ENCODE measurements at places on chromosomes 5 and 9.

DNA sequence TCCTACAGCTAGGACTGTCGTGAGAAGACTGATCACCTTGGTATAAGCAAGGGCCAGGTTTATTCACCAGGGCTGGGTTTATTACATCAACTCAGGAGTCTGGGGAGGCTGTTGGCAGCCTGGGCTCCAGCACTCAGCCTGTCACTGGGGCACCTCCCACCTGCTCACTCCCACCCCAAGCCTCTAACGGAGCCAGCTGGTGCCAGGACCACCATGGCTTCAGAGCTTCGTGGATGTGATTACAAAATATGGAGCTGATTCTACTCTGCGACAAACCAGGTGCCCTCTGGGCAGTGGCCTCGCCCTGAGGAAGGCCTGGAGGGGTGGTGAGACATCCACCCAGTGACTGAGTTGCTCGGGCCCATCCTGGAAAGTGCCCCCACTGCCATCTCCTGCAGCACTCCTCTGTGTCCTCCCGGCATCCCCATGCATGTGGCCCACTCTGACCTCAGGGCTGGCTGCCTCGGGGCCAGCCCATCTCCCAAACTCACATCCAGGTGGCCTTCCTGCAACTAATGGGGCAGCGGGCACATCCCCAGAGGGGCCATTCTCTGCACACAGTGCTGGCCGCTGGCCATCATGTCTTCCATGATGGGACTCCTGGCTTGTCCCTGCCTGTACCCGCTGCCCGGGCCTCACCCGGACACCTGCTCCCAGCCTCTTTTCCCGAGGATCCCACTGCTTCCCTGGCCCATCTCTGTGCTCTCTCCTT, 49.6 kb downstream of the SECISBP2 start:
- no peak for DNase-seq

GRCh38 chr5:170336065-170336464, 38.5 kb upstream of the LCP2 start:
- no peak for DNase-seq

GRCh38 chr9:123550012-123550411, 194.0 kb downstream of the CRB2 start:
- DNase-seq = no peak

DNA sequence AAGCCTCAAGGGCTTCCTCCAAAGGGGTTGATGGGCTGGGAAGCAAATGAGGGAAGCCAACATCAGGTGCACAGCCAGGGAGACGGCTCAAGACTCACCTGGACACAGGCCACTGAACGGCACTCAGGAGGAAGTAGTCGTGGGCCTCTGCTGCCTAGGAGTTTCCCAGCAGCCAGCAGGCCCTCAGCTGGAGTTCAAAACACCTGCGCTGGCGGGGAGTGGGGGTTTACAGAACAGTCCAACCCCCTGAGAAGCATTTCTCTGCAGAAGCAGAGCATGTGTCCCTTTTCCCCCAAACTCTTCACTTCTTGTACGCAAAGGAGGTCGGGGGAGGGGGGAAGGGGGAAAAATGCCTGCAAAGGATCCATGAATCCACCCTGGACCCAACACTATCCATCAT, 2.3 kb downstream of the WHRN start:
- no peak for DNase-seq

GRCh38 chr5:116652903-116653302, 78.3 kb upstream of the SEMA6A start:
- no peak for DNase-seq

GRCh38 chr5:173158366-173158765, 14.0 kb downstream of the BNIP1 start:
- DNase-seq = no peak

DNA sequence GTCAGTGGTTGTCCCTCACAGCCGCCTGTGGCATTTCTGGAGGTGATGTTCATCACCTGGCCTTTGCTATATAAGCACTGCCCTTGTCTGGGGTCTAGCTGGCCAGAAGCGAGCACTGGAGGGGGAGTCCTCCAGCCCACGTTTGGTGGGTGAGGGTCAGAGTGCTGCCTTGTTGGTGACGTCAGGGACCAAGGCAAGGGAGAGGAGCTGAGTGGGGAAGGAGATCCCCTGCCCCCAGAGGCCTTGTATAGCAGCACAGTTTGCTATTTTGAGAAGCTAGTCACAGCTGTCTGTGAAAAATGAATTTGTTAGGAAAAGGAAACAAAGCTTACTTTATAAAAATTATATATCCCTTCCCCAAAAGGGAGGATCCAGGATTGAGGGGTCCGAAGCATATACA, 49.8 kb downstream of the SYK start:
- peak; percentile 29 for DNase-seq

DNA sequence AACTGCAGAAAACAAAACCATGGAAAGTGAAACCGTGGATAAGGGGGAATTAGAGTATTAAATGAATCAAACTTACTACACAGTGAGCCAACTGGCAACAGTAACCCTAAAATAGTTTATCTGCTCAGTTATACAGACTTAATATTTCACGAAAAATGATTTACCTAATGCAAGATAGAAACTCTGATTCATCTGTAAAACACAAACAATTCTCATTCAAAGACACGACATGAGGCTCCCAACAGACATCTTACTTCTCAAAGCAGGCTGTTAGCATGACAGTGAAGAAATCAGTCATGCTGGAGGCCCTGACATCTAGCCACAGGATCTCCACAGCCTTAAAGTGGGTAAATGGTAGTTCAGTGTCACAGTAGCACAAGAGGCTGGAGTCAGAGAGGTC, 131.2 kb downstream of the FBN2 start:
- DNase-seq = no peak

DNA sequence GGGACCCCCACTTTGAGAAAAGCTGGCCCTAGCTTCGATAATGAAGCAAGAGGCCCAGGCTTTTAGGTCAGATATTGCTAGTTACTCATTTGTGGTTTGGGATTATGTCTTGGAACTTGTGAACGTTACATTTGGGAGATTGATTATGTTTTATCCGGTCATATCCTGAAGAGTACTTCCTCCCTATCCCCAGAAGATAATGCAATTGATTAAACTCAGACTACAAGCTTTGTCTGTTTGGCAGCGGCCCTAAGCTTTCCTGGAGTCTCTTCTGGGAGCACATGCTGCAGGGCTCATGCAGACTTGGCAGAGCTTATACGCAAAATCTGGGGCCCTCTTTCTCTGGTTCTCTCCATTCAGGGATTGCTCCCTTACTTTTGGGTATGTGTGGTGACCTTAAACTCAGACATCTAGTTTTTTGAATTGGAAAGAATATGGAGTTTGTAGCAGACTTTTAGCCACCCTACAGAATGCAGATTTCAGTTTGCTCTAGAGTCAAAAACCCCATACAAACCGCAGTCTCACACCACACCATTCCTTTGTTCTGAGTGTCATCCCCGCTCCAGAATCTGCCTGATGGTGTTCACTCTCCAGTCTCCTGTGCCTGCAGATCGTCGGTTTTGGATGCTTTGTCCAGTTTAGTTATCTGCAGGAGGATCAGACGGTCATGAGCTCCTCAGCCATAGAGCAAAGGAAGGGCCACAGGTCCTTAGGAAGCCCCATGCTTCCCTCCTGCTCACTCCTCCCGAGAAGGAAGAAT, 449.5 kb upstream of the TRPC7 start:
- no peak for DNase-seq

DNA sequence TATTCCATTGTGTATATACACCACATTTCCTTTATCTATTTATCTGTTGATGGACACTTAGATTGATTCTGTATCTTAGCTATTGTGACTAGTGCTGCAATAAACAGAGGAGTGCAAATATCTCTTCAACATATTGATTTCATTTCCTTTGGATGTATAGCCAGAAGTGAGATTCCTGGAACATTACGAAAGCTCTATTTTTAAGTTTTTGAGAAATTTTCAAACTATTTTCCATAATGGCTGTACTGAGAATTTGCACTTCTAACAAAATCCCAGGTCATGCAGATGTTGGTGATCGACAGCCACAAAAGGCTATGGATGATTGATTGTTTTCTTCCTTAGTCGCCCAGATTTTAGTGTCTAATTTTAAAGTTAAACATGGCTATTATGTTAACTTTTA, 132.7 kb upstream of the MTAP start:
- no peak for DNase-seq

- no peak for DNase-seq
Measured at GRCh38 chr9:75152416-75152815, 64.1 kb downstream of the OSTF1 start.

GRCh38 chr5:125348936-125349831, 602.7 kb upstream of the ZNF608 start:
- DNase-seq = no peak

DNA sequence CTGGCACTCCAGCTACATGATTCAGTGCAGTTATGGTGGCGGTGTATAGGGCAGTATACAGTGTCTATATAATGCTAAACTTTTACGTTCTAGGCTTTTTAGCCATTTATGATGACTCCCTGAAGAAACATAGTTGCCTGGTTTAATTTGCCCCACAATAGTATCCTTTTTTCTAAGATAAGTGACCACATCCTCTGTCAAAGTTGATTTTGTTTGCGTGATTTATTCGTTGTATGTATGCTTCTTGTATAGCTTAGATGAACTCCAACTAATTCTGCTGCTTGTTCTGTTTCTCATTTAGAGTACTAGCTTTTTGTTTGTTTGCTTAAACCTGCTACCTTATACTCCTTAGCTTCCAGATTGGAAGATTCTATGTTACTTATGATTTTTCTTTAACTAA, 83.6 kb downstream of the ERMP1 start:
- no peak for DNase-seq

DNA sequence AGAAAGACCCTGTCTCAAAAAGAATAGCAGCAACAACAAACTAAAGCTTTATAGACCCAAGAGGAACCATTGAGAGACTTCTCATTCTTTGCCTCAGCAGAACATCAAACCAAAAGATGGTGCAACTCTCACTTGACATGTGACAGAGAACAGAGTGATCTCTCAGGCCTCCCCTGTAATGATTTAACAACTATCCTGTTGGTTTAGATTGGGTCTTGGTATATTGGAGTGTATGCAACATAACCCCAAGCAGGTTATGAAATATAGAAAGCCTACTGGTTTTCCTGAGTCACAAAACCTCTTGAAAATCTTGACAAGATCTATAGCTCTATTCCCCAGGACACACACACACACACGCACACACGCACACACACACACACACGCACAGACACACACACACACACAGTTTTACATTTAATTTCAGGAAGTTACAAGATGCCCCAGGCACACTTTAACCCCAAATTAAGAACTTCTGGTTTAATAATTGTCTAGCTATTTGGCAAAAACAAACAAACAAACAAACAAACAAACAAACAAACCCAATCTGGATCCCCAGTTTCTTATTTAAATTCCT, 6.5 kb upstream of the FGF1 start:
- no peak for DNase-seq

- no peak for DNase-seq
Measured at GRCh38 chr9:131709771-131710431, 30.0 kb downstream of the RAPGEF1 start.

DNA sequence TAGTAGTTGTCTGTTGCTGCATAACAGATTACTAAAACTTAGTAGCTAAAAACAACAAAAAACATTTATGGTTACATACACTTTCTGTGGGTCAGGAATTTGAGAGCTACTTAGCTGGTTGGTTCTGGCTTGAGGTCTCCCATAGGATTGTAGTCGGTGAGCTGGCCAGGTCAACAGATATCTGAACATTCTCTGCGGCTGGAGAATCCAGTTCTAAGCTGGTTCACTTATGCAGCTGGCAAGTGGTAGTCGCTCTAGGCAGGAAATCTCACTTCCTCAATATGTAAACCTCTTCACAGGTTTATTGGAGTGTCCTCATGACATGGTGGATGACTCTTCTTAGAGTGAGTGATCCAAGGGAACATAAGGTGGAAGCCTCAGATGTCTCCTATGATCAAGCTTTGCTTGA, 65.7 kb upstream of the TNFAIP8 start:
- DNase-seq = no peak

- no peak for DNase-seq
Measured at GRCh38 chr5:69331528-69332445, 814 bp downstream of the CCDC125 start.

DNA sequence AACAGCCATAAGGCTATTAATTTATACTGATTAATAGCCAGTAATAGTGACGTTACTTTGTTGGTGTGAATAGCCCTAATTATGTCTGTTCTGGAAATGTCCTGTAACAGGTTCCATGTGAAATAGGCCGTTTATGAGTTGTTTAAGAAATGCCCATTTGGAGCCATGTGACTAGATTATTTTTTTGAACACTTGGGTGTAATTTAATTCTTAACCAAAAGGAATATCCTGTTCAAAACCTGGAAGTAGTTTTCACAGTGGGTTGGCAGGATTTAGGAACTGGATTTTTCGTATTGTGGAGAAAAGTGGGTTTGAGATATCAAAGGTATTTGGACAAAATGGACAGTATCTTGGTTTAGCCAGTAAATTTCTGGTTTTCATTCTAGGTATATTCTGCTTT, 1.3 kb downstream of the TENT2 start:
- DNase-seq = no peak

- no peak for DNase-seq
Measured at GRCh38 chr9:127707766-127708165, 978 bp downstream of the CFAP157 start.

- DNase-seq = no peak
Measured at GRCh38 chr9:132006677-132007370, 72.8 kb downstream of the MED27 start.

DNA sequence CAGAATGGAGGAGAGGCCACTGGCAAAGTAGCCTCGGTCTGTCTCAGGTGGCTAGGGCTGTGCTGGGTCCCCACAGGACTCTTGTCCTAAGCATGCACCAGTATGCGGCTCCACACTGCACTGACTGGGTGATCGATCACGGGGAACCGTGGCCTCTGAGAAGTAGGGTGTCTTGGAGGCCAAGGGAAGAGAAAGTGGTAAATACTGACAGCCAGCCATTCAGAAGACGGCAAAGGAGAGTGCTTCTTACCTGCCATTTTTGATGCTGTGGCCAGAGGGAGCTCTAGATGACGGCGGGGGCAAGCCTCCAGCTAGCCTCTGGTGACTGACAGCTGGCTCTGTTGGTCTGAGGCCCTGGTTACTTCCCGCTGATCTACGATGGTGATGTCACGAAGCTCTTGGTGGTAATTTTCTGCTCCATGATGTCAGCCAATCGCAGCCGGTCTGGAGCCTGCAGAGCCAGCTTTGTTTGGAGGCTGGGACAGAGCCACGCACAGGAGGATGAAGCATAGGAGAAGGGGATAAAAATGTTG, 40.4 kb upstream of the GADD45G start:
- DNase-seq = peak; percentile 71

DNA sequence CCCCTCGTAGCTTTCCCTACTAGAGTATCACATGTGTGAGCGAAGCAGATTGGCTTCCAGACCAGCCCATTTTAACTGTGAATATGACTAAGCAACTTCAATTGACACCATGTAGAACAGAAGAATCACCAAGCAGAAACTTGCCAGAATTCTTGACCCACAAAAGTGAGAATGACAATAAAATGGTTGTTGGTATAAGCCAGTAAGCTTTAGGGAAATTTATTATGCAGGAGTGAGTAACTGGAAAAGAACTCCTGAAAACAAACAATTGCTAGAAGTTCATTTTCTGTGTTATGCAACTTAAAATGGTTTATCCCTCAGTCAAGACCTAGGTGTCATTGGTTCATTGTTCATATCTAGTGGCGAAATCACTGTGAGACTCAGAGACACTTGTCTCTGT, 303.1 kb downstream of the DMRT2 start:
- DNase-seq = no peak

- no peak for DNase-seq
Measured at GRCh38 chr5:151097061-151097460, 16.2 kb upstream of the TNIP1 start.
